ENCODE measurements at places on chromosomes 4 and X. TPM values are rescaled to one million over a fixed set of nuclear protein-coding genes. Genes with fewer than 3 reads are reported as not detected.
A peak's percentile ranks its signal among the peaks of the same experiment; 100 is the strongest.

- DNase-seq: no peak
Observed at GRCh38 chr4:116829187-116829586, 256.2 kb downstream of the TRAM1L1 start.

GRCh38 chrX:105260291-105261043 is 40.0 kb upstream of the TEX13A start:
- DNase-seq: no peak

- no peak for DNase-seq
Observed at GRCh38 chr4:85784348-85784747, 309.4 kb downstream of the ARHGAP24 start.

- no peak for DNase-seq
Observed at GRCh38 chr4:20847124-20847747, 147.0 kb downstream of the PACRGL start.

GRCh38 chr4:37023504-37023903 is 221.0 kb upstream of the NWD2 start:
- DNase-seq: no peak

GRCh38 chr4:134422776-134423175 is 221.2 kb upstream of the PABPC4L start:
- no peak for DNase-seq

DNA sequence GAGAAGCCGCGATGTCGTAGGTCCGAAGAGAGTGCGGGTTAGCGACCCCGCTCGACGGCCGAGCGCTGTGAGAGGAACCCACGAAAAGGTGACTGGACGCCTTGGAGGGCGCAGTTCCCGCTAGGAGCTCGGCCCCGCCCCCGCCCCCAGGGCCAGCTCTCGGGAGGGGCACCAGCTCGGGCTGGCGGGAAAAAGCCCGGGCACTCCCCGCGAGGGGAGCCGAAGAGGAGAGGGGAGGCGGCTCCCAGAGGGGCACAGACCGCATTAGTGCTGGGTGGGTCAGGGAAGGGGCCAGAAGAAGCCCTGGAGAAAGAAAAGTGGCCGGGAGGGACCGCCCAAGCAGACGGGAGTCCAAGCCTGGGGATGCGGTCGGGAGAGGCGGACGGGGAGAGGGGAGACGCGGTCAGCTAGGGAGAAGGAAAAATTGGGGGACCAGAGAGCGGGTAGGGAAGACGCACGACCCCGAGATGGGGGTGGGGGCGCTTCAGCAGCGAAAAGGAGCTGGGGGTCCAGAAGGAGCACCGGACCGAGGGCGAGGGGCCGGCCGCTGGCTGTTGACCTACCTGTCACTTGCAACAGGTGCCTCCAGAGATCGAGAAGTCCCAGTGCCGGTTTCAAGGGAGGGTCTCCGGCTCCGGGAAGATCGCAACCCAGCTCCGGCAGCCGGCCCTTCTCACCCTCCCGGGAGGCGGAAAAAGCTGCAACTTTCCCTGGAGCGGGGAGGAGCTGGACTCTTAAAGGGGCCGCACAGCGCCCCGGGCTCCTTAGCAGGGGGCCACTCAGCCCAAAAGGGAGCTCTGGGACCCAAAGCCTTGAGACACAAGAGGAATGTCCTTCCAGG is at the start of gene SYTL4:
Gene SYTL4, minus strand, starts transcription at position 681 of the 841 bp plus-strand sequence. CDS start 30,084 bp downstream, outside the sequence.
- DNase-seq: peak; percentile 51

DNA sequence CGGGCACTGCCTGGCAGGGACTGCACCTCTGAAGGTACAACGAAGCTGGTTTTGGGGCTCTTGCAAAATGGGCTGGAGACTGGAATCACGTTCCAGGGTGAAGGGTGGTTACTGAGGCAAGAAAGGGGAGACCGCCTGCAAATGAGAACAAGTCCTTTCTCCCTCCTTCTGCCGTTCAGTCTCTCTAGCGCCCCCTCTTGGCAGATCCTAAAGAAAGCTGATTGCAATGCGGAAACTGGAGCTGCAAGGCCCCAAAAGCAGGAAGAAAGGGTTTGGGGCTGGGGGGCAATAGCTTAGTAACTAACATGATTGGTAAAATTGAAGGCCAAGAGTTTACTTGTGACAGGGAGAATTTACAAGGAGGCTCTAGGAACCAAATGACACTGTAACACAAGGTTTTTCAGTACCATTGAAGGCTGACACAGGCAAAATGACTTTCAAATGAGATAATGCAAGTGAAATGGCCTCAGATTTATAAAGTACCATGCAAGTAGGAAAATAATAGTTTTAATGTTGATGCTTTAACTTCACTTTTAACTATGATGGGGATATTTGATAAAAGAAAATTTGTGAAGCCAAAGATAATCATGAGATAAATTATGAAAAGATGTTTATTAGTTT is 222.7 kb upstream of the HAND2 start:
- DNase-seq: peak; percentile 24

- no peak for DNase-seq
Observed at GRCh38 chr4:61580721-61581377, 380.7 kb downstream of the ADGRL3 start.

DNA sequence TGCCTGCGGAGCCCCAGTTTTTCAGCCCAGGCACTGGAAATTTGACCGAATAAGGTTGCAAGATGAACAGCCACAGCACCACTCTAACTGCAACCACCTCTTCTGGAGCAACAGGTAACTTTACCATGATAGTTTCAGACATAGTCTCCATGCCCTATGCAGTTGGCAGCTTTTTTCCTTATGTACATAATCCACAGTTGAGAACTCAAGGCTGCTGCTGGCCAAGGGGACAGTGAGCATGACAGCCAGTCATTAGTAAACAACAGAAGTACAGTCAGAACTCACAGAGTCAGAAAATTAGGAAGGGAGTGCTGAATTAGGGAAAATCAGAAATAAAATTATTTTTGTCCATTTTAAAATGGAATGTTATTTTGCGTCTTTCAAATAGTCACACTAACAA is 192.7 kb upstream of the NHS start:
- no peak for DNase-seq

DNA sequence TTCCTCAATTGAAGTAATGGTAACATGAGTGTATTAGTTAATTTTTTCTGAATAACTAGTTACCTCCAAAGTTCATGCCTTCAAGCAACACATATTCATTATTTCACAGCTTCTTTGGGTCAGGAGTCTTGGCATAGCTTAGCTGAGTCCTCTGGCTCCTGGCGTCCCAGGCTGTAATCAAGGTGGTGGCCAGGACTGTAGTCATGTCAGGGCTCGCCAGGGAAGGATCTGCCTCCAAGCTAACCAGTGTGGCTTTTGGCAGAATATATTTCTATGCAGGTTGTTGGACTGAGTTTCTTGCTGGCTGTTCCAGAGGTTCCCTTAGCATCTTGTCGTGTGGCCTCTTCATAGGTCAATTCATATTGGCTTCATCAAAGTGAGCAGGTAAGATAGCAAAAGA is 10.0 kb upstream of the HS3ST1 start:
- DNase-seq: no peak

DNA sequence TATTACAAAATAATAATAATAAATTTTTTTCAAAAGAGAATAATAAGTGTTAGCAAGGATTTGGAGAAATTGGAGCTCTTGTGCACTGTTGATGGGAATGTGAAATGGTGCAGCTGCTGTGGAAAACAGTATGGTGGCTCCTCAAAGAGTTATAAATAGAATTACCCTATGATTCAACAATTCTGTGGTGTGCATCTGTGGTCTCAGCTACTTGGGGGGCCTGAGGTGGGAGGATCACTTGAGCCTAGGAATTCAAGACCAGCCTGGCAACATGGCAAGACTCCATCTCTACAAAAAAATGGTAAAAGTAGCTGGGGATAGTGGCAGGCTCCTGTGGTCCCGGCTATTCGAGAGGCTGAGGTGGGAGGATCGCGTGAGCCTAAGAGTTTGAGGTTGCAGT is 19.6 kb downstream of the MND1 start:
- no peak for DNase-seq

DNA sequence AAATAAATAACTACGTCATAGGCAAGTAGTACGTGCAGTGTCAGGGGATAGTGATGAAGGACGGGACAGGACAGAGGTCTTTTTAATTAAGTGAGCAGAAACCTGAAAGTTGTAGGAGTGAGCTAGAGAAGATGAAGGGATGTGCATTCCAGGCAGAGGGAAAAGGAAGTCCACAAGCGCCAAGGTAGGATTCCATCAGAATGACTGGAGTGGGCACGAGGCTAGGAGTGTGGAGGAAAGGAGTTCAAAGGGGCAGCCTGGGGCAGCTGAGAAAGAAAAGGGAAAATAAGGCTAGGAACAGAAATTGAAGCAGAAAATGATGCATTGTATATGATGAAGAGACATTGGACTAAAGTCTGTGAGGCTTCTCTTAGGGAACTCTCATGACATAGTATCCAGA is 192.2 kb upstream of the TLL1 start:
- no peak for DNase-seq

DNA sequence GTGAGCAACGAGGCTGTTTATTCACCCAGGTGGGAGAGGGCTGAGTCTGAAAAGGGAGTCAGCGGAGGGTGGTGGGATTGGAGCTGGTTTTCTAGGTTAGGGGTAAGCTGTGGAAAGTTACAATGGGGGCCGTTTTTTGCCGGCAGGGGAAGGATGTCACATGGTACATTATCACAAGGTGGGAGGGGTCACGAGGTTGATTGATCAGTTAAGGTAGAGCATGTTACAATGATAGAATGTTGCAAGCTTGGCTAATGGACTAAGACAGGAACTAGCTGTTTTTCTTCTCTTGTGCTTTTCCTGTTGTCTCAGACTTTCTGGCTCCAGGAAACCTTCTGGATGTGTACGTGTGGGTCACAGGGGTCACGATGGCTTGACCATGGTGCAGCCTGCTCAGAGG is 536.3 kb upstream of the HTR2C start:
- no peak for DNase-seq

DNA sequence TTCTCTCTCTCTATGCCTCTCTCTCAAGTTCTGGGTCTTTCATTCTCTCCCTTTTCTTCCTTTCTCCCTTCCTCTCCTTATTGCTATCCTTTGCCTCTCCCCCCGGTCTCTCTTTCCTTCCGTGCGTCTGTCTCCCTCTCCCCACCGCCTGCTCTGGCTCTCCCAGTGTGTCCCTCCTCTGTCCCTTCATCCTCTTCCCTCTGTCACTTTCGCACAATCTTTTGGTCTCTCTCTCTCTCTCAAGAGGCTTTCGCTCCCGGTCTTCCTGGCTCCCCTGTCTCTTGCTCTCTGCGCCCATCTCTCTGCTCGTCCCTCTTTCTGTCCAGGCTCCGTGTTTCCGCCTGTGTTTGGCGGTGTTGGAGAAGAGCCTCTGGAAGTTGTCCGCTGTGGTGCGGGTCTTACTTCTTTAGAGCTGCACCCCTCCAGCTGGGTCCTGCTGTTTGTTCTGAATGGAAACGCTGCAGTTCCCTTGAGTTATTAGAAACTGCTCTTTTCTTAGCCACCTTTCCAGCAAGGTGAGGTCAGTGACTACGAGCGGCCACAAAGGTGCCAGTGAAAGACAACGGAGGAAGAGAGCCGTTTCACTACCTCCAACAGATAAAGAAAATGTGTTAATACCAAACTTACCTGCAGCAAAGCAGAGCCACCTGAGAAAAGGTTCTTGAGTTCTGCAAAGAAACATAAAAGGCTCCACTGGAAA is 1.1 kb downstream of the BMPR1B start:
- DNase-seq: peak; percentile 16

DNA sequence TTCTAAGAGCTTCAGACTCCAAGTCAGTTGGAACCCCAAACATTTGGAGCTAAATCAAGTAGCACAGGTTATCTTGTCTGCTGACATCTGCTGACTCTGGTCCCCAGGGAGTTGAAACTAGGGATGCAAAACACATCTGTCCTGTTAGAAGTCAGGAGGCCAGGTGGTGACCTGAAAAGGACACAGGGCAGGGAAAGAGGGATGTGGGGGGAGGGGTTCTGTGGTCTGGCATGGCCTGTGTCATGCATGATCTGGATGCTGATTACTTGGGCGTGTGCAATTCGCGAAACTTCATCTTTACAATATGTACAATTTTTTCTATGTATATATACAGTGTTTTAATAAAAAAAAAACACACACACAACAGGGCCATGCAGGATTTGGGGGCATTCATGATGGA is 55.3 kb downstream of the FHDC1 start:
- DNase-seq: no peak

DNA sequence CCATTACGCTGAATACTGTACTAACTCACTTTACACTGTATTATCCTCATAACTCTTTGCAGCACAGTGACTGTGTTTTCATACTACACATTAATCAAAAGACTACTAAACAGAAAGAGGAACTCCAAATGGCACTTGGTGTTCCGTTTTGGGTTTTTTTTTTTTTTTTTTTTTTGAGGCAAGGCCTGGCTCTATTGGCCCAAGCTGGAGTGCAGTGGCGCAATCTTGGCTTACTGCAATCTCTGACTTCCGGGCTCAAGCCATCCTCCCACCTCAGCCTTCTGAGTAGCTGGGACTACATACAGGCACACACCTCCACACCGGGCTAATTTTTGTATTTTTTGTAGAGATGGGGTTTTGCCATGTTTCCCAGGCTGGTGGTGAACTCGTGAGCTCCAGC is 10.7 kb downstream of the KLHL8 start:
- DNase-seq: no peak

DNA sequence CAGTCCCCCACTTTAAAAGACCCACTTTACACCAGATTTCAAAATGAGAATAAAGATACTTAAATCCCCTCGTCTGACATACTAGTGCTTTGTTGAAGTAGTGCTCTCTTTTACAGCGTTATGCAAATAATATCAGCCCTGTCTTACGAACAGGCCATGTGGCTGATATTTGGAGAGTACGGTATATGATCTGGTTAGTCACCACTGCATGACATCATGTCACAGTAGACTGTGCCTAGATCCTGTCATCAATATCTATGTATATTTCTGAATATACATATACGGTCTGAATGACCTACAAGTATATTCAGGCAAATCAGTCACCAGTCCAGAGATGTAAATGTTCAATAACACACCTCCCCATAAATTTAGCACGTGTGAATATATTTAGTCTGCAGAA is 25.4 kb upstream of the XAGE1B start:
- DNase-seq: no peak

GRCh38 chr4:54332542-54332941 is 103.4 kb downstream of the PDGFRA start:
- DNase-seq: no peak

DNA sequence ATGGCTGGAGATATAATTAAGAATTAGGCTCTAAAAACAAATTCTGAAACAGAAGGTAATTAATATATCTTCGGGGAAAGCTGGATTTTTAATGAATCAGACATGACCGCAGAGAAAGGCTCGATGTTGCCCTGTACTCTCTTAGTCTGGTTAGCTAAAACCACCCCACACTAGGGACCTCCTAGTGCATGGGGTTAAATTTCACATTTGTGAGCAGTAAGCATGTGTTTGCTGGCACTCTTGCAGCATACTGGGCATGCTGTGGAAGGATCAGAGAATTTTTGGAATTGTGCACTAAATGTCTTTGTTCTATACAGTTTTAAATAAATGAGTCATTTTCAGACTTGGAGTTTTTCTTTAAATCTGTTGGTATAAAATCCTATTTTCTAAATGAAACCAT is 475.6 kb upstream of the FTHL17 start:
- DNase-seq: no peak

The NCBP2L gene
- total RNA-seq: not detected

The SLC49A3 gene
- 0.40 TPM for total RNA-seq

The ADRA2C gene
- 3.4 TPM for total RNA-seq

The UBE2A gene
- total RNA-seq: 65.0 TPM

The TMEM47 gene
- 99.6 TPM for total RNA-seq

The NLRP2B gene
- not detected for total RNA-seq

The HPSE gene
- total RNA-seq: 5.1 TPM

The PDCL2 gene
- not detected for total RNA-seq

The TEC gene
- total RNA-seq: 5.4 TPM

The GRPR gene
- total RNA-seq: 0.85 TPM

The PRDM8 gene
- 1.8 TPM for total RNA-seq

The MAGEB17 gene
- total RNA-seq: not detected

The MAGEB5 gene
- total RNA-seq: not detected
